HTR-8/SVneo (cell line): ENCODE measurements at places on chromosomes 4 and X.

GRCh38 chrX:109872021-109872732 is 130.7 kb upstream of the TMEM164 start:
- DNase-seq = no peak

DNA sequence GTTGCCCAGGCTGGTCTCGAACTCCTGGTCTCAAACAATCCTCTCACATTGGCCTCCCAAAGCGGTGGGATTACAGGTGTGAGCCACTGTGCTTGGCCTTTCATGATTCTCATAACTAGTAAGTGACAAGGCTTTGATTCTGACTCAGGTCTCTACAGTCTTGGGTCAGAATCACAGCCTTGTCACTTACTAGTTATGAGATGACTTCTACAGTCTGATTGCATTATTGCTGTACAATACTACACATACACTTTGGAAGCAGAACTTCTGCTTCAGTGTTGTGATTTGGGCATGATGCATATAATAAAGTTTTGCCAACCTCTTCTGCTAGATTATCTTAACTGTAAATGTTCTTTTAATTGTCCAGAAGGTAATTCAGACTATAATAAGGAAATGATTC is 123.3 kb downstream of the KDM6A start:
- DNase-seq = no peak

GRCh38 chr4:98566361-98567008 is 91.9 kb downstream of the TSPAN5 start:
- DNase-seq = no peak

DNA sequence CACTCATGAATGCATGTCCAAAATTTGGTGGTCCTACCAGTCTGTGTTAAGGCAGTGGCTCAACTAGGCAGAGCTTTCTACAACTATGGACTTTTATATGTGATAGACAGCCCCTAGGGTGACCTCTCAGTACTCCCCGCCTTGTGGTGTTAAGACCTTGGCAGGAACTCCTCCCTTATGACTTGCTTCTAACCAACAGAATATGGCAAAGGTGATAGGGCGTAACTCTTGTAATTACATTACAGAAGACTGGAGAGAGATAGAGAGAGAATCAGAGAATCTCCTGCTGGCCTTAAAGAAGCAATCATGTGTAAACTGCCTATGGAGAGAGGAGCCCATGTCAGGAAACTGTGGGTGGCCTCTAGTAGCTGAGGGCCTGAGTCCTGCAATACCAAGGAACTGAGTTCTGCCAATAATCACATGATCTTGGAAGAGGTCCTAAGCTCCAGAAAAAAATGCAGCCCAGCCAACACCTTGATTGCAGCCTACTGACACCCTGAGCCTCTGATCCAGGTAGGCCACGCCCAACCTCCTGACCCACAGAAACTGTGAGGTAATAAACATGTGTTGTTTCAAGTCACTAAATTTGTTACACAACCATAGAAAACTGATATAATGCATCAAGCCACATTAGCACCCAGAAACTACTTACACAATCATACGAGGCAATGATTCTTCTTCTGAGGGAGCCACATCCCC is 68.9 kb downstream of the INPP4B start:
- DNase-seq = no peak

DNA sequence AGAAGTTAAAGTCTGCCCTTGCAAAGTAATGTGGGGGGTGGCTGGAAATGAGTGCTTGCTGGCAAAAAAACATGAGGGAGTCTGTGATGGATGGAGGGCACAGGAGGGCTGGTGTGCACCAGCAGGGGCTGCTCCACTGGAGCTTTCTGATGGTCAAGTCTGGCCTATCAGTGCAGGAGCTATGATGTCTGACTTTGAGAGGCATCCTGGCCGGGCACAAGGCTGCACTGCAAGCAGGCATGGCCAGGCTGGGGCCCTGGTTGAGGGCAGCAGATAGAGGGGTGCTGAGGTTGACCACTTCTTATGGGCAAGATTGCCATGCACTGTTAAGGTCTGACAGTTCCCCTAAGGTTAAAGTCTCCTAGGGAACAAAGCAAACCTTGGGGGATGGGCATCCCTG is 1140.2 kb downstream of the FAM133A start:
- DNase-seq = no peak
